CD8-positive, alpha-beta memory T cell (primary cell): ENCODE measurements at places on chromosomes 2 and 18. TPM values are rescaled to one million over a fixed set of nuclear protein-coding genes. Genes with fewer than 3 reads are reported as not detected.

CRYGC gene
- not detected for polyA plus RNA-seq

EPC2 gene
- polyA plus RNA-seq, result 2.2 TPM

LIPG gene
- not detected for polyA plus RNA-seq

PARD3B gene
- polyA plus RNA-seq, result not detected

FAM228A gene
- polyA plus RNA-seq, result not detected

SLC5A7 gene
- polyA plus RNA-seq, result not detected

LYPD6B gene
- not detected for polyA plus RNA-seq

FAM136A gene
- 41.3 TPM for polyA plus RNA-seq

ASB18 gene
- polyA plus RNA-seq, result not detected

CCDC68 gene
- not detected for polyA plus RNA-seq

CABYR gene
- polyA plus RNA-seq, result 0.62 TPM

SERPINB3 gene
- polyA plus RNA-seq, result not detected

MYO3B gene
- 0.08 TPM for polyA plus RNA-seq

LCLAT1 gene
- 18.0 TPM for polyA plus RNA-seq

M1AP gene
- 0.39 TPM for polyA plus RNA-seq

GCC2 gene
- polyA plus RNA-seq, result 92.9 TPM

LYG1 gene
- polyA plus RNA-seq, result not detected

PDE11A gene
- not detected for polyA plus RNA-seq

SNTG2 gene
- 0.30 TPM for polyA plus RNA-seq

VSNL1 gene
- not detected for polyA plus RNA-seq

CRACDL gene
- 1.2 TPM for polyA plus RNA-seq

REG1B gene
- polyA plus RNA-seq, result not detected

SP9 gene
- not detected for polyA plus RNA-seq

KCNS3 gene
- not detected for polyA plus RNA-seq

WNT6 gene
- polyA plus RNA-seq, result 0.39 TPM

IAH1 gene
- 81.0 TPM for polyA plus RNA-seq

KCNF1 gene
- not detected for polyA plus RNA-seq

DCDC2C gene
- polyA plus RNA-seq, result not detected

ZNF521 gene
- polyA plus RNA-seq, result not detected

ZBTB7C gene
- polyA plus RNA-seq, result not detected

NEU2 gene
- not detected for polyA plus RNA-seq

DNER gene
- not detected for polyA plus RNA-seq

IHH gene
- polyA plus RNA-seq, result not detected

RAD51AP2 gene
- not detected for polyA plus RNA-seq

SULT1C4 gene
- not detected for polyA plus RNA-seq

ANO7 gene
- not detected for polyA plus RNA-seq

SLC16A14 gene
- 0.13 TPM for polyA plus RNA-seq

TRAPPC12 gene
- 37.1 TPM for polyA plus RNA-seq

MALL gene
- 0.38 TPM for polyA plus RNA-seq

SERTAD2 gene
- 6.3 TPM for polyA plus RNA-seq

FAM237A gene
- not detected for polyA plus RNA-seq

RNF152 gene
- polyA plus RNA-seq, result not detected

ZEB2 gene
- polyA plus RNA-seq, result 20.6 TPM

HES6 gene
- 2.2 TPM for polyA plus RNA-seq

GALNT3 gene
- polyA plus RNA-seq, result 2.2 TPM

ACMSD gene
- polyA plus RNA-seq, result not detected

ITGA4 gene
- polyA plus RNA-seq, result 212 TPM

PRKD3 gene
- polyA plus RNA-seq, result 22.9 TPM

SPR gene
- polyA plus RNA-seq, result 0.14 TPM

CHRNG gene
- not detected for polyA plus RNA-seq

NAT8 gene
- polyA plus RNA-seq, result not detected

ANKRD30B gene
- not detected for polyA plus RNA-seq

RALBP1 gene
- polyA plus RNA-seq, result 65.4 TPM

NOTO gene
- not detected for polyA plus RNA-seq

CIB4 gene
- not detected for polyA plus RNA-seq

GKN1 gene
- polyA plus RNA-seq, result not detected

LCT gene
- not detected for polyA plus RNA-seq

IER3IP1 gene
- polyA plus RNA-seq, result 20.9 TPM
